Stimulated activated CD8-positive, alpha-beta memory T cell treated with anti-CD3 and anti-CD28 coated beads, Interleukin-7, amount 100 ng/mL, for 4 hours (primary cell): ENCODE measurements at places on chromosomes 13 and 19.

DNA sequence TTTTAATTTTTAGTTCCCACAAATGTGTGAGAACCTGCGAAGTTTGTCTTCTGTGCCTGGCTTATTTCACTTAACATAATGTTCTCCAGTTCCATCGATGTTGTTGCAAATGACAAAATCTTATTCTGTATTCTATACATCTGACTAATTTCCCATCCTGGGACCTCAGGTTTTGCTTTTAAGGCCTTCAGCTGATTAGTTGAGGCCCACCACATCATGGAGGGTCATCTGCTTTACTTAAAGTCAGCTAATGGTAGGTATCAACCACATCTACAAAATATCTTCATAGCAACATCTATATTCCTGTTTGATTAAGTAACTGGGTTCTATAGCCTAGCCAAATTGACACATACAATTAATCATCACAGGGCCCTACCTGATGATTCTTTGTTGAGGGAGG lies 534.0 kb downstream of the EFNB2 start:
- DNase-seq: no peak

- DNase-seq: peak; percentile 44
Measured at GRCh38 chr19:50556282-50557008, 11.8 kb downstream of the LRRC4B start.

GRCh38 chr19:33705090-33705847 lies 83.5 kb downstream of the CHST8 start:
- DNase-seq: no peak

DNA sequence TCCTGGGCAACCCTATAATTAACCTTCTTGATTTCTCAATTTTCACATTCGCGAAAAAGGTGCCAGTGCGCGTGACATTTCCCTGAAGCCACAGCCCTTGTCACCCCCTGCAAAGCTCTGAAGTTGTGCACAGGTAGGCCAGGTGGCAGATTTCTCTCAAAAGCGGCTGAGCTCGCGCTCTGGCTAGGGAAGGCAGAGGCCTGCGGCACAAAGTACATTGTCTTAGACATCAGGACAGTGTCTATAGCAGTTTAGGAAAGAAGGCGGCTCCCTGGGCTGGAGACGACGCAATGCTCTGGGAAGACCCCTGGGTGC lies 42.9 kb upstream of the ZNF14 start:
- no peak for DNase-seq

GRCh38 chr13:24348797-24349515 lies 39.6 kb downstream of the C1QTNF9 start:
- no peak for DNase-seq

- DNase-seq: no peak
Measured at GRCh38 chr19:28482221-28482620, 730.7 kb downstream of the UQCRFS1 start.

DNA sequence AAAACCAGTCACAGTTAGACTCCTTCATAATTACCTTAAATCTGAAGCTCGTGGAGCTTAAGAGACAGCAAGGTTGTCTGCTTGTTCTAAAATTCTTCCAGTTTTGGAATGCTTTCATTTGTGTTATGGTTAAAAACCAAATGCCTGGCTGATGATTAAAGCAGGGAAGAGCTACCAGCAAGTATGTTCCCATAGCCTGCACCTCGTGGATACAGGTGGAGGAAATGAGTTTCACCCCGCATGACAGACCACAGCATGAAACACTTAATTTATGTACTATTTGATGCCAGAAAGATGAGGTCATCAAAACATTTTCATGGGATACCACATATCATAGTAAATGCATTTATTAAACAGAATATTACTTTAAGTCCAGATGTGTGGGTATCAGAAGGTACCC lies 416 bp upstream of the DOCK9 start:
- no peak for DNase-seq

DNA sequence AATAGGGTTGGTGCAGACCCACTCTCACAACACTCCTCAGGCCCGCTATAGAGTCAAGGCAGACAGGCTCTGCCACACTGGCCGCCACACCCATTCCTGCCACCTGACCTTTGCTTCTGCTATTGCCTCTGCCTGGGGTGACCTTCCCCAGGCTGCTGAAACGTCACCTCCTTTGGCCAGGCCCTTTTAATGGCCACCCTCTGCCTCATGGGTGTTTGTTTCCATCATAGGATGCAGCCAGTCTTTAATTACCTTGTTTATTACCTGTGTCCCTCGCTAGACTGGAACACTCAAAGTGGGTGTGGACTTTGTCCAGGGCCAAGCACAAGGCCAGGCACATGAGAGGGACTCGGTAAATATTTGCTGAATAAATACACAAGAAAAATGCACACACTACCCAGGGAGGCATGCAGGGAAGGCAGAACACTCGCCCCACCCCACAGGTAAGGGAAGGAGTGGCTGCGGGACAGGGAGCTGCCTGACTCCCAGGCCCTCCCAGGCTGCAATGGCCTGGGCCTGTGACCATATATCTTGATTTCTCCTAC lies 3.2 kb downstream of the LSM4 start:
- no peak for DNase-seq

DNA sequence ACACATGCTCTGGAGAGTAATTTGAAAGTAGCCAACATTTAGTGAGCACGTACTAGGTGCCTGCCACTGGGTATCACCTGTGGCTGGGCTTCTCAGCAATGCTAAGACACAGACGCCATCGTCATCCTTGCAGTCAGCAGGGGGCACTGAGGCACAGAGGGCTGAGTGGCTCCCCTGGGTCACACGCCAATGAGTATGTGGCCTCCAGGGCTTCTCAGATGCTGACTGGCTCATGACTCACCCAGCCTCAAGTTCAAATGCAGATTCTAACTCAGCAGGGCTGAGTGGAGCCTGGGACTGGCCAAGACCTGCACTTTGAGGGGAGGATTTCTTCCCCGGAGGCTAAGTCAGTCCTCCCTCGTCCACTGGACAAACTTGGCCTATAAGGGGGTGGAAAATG lies 115.1 kb upstream of the CACNA1A start:
- DNase-seq: no peak

GRCh38 chr19:18596752-18597157 lies 8.2 kb downstream of the REX1BD start:
- no peak for DNase-seq

DNA sequence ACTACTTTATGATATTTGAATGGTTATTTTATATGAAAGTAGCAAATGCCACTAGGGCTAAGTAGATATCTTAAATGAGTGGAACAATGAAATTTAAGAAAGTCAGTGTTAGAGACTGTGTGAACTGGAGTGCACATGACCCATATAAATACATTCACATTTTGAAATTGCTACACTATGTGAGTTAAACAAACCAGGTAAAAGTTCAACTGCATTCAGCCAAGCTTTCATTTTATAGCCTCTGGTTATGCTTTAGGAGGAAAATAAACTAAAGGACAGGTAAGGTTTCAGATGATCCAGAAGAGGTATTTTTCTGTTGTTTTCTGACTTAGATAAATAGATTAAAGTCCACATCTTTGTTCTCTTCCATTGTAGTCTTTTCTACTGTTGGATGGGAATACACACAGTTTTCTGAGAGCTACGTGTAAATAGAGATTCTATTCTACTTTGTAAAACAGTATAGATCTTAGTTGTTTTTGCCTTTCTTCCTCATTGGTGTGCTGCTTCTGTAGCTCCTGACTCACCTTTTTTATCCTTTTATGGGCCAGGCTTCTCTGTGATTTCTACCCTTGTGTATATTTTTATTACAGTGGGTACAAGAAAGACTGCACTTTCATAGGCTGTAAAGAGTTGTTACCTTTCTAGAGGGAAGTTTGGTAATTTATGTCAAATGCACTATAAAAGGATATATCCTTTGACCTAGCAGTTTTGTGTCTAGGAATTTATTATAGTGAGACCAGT lies 54.6 kb upstream of the KCTD4 start:
- DNase-seq: no peak
